ENCODE measurements at places on chromosomes 6 and 20.
A peak's percentile ranks its signal among the peaks of the same experiment; 100 is the strongest.

DNA sequence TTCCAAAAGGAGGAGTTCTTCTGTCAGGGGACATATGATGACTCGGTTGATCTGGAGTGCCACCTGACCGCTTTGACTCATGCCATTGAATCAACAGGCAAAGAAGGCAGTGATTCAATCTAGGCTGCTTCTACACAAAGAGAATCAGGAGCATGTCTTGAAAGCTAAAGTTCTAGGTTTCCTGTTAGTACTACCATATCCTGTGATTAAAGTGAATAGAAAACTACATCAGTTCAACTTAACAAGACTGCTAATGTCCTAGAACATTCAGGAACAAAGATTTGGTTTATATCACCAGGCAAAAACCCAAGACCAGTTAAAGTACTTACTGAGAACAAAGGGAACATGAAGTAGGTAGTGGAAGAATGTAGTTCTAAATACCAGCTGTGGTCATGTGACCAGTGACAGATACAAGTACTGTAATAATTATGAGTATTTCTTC lies 216.8 kb upstream of the SGK1 start:
- no peak for DNase-seq

DNA sequence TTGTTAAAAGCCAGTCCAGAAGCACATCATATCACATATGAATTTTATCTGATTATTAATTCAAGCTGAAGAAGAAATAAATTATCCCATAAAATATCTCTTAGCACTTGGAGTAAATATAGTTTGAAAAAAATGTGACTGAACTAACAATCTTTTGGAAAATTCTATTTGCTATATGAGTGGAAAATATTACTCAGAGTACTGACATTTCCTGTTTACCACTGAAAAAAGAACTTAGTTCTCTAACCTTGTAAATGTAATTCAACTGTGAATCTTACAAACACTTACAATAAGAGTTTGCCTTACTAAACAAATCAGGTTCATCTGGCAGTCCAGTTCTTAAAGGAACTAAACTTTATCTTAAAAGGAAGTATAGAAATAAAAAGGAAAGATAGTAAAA lies 44.2 kb downstream of the MOXD1 start:
- no peak for DNase-seq

DNA sequence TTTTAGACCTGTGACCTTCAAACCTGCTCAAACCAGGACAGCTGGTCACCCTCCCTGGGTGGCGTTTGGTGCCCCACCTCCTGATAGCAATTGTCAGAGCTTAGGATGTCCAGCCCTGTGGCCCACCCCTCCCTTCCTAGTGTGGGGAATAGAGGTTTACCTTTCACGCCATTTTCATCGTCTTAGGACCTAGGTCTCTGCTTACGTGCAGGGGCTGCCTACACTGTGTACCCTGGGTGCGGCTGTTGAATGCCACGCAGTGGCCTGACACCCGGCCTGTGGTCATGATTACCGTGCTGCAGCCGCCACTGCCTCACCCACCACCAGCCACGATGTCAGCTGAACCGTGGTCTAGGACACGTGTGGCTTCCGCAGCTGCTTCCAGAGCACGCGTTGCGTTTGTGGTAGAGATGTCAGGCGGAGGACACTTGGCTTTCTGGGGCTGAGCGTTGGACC lies 157.3 kb downstream of the DTNBP1 start:
- no peak for DNase-seq

DNA sequence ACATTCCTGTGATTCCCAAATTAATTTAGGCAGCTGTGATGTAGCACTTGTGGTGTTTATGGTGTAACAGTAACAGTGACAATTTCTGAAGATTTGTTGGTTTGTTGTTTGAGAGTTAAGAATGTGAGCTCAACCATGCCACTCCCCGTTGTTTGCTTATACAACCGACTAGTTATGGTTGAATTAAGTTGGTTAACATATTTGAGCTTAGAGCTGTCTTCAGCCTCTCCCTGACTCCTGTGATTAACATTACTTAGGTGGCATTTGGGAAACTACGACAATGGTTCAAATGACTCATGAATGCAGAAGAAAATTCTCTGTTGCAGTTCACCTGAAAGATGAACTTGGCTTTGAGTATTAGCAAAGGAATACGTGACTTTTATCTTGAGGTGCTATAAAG lies 35.9 kb upstream of the PRL start:
- no peak for DNase-seq

DNA sequence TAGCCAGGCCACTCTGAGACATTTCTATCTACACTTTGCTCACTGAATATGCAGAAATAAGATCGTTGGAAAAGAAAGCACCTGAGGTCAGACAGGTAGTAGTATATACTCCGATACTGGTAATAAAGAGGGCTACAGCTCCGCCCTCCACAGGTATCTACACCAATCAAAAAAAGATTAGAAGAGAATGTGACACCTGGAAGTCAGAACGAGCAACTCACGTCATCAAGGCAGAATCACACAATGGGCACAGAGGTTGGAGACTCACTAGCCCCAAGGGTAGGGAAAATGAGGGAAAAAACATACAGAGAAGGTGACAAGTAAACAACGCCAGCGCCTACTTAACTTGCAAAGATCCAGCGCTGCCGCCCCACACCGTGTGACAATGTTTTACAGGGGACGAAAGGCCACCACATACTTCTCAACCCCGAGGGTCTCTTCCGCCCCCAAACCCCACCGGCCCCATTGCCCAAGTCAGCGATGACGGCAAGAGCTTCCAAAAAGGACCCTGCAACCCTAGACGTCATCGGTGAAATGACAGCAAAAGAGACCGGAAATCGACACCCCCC lies 653 bp downstream of the LMBRD1 start:
- peak; percentile 9 for DNase-seq

- no peak for DNase-seq
These were observed 24.0 kb upstream of the MYT1 start for GRCh38 chr20:64140061-64140931.

All from activated T-helper 1 cell treated with anti-CD3 and anti-CD28 coated beads, Interleukin-2, amount 50 U/mL, for 16 hours (primary cell).